ENCODE measurements at places on chromosomes 5 and 9.

DNA sequence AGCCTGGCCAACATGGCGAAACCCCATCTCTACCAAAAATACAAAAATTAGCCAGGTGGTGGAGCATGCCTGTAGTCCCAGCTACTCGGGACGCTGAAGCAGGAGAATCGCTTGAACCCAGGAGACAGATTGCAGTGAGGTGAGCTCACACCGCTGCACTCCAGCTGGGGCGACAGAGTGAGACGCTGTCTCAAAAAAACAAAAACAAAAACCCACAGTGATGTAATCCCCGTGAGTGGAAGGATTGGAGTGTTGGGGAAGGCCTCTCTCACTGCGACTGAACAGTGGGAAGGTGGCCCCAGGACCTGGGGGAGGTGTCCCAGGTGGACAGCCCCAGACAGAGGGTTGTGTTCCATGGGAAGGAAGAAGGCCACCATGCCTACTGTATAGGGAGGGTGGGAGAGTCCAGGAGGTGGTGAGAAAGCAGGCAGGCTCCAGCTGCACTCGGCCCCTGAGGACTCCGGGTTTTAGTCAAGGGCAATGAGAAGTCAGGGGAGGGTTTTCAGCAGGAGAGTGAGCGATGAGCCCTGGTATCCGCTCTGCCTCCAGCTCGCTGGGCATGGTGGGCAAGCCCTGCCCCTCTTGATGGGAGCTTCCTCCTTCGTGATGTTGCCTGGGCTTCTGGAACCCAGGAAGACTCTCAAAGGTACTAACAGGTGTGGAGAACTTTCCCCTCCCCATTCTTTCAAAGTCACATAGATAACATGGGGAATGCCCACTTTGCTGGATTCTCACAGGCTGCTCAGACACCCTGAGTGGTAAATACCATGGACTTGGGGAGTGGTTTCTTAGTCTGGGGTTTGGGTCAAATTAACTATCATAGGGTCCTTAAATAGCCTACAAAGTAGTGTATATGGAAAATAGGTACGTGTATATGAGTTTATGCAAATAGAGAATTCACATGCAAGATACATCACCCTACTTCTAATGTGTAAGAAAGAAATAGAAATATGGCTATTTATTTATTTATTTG lies 74.7 kb downstream of the PPARGC1B start:
- no peak for DNase-seq

GRCh38 chr9:115640887-115641286 lies 512.7 kb upstream of the PAPPA start:
- DNase-seq = peak; percentile 96

- peak; percentile 69 for DNase-seq
Measured at GRCh38 chr5:139660105-139660922, 12.2 kb downstream of the CXXC5 start.

- no peak for DNase-seq
Measured at GRCh38 chr5:156936972-156937371, 26.1 kb downstream of the TIMD4 start.

DNA sequence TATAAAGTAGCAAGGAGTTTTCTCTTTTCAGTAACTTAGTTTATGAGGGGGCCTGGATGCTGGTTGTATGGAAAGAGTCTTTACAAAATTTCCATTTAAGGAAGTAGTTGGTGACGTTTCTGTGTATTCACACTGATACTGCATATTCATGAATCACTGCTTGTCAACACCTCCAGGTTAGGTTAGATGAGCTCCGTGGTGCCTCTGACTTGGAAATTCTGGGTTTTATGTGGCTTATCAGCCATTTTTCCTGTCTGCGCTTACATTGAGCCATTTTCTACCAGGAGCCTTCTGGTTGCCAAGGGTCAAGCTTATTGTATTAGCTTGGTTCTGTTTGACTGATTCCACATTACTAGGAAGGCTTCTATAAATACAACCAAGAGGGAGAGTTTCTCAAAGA lies 128.3 kb downstream of the SLC28A3 start:
- DNase-seq = no peak
